Left ventricle myocardium inferior (tissue), 1 donor: ENCODE measurements at places on chromosomes 5 and 9.
A peak's percentile ranks its signal among the peaks of the same experiment; 100 is the strongest.

DNA sequence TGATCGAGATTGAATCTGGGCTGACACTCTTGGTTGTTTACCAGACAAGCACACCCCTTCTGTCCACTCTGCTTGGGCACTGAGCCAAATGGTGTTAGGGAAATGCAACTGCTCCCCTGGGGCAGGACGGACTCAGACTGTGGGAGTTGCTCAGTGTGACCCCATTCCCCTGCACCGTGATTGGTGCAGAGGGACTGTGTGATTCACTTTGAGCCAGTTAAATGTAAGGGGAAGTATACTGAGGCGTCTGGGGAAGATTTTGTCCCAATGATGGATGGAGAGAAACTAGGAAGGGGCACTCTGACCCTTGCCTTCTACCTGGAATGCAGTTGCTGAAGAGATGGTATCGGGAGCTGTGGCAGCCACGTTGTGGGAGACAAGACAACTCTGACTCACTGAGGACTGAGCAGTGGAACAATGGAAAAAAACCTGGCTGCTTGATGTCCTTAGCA lies 196.0 kb upstream of the ANKRD55 start:
- DNase-seq = peak; percentile 52

DNA sequence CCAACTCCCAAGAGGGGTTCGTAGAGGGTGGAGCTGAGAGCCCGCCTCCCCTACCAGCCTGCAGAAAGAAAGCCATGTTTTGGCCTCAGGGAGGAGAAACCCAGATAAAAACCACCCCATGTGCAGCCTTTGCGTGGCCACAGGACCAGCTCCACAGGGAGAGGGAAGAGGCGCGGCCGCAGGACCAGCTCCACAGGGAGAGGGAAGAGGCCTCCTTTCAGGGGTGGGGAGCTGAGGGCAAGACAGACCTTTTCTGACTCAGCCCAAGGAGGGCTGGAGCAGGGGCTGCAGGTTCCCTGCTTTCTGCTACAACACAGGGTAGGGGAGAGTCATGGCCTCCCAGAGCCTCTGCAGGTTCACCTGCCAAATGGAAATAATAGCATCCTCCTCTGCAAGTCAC lies 37.6 kb upstream of the KCNMB1 start:
- DNase-seq = no peak

GRCh38 chr9:85605905-85606304 lies 135.8 kb downstream of the AGTPBP1 start:
- no peak for DNase-seq

- no peak for DNase-seq
Measured at GRCh38 chr5:77852068-77852513, 76.0 kb upstream of the TBCA start.

GRCh38 chr5:100758306-100758705 lies 144.8 kb downstream of the ST8SIA4 start:
- no peak for DNase-seq

DNA sequence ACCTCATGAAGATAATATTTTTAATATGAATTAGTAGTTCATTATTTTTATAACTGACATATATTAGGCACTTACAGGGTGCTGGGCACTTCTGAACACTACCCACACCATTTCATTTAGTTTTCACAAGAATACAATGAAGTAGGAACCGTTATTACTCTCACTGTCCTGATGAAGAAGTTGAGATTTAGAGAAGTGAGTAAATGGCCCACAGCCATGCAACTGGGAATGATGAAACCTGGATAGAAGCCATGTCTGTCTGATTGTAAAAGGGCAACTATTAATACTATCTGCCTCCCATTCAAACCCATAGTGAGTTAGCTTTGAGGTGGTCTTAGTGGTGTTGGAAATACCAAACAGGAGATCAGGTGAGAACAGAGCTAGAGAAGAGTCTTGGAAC lies 29.6 kb upstream of the OTULINL start:
- DNase-seq = no peak

DNA sequence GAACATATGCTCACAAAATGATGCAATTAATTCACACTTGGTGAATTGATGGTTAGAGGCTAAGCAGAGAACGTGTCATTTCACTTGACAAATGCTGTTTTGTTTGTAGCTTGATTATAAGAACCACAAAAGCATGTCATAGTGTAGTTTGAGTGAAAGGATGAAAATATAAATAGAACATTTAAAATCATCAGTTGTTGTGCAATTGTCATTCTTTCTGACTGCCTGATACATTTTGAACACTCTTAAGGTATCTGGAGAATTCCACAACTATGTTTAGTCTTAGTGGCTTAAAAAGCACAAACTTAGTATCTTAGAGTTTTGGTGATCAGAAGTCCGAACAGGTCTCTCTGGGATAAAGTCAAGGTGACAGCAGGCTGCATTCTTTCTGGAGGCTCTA lies 129.4 kb downstream of the BASP1 start:
- no peak for DNase-seq

DNA sequence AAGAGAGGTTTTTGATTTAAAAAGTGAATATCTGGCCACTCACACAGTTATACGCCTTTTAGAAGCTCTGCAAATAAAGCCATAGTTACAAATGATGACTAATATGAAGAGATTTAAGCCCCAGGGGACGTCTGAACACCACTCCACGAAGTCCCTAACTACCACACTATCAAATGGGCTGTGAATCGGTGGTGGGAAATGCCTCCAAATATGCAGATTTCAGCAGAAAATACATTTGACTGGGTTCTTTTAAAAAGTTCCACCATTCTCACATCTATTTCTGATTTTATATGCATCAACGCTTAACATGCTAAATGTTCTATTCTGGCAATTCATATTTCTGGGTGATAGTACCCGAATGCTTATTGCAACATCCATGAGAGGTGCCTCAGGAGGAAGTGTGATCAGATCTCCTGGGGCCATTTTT lies 22.5 kb downstream of the TICAM2 start:
- no peak for DNase-seq

DNA sequence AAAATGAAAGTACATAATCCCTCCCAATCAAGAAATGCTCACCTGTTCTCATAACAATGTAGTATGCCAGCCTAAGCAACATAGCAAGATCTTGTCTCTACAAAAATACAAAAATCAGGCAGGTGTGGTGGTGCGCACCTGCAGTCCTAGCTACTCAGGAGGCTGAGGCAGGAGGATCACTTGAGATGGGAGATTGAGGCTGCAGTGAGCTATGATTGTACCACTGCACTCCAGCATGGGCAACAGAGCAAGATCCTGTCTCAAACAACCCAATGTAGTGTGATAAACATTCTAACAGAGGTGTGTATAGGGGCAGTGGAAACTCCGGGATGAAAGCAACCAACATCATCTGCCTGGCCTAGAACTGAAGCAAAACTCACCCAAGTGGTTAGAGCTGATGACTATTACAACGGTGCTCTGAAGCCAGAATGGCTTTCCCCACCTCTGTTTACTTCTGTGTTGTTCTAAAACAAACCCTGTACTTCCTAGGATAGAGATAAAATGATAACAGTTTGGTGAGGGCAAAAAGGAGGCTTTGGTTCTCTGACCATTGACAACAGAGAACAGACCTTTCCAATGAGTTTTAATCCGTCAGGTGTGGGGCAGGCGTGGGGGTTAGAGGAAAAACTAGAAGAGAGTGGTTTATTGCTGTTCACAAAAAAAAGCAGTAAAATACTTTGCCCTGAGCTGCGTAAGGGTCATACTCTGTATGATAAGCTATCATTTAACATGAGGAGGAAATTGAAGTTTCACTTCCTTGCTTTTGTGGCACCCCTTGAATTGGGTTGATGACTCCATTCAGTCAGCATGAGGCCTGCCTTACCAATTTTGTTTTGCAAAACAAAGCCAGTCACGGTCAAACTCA lies 18.9 kb downstream of the WNT8A start:
- no peak for DNase-seq

GRCh38 chr9:31615966-31616365 lies 768.5 kb upstream of the ACO1 start:
- DNase-seq = no peak

- no peak for DNase-seq
Measured at GRCh38 chr5:144549580-144549979, 378.9 kb downstream of the KCTD16 start.
